Activated T-helper 1 cell treated with anti-CD3 and anti-CD28 coated beads, Interleukin-2, amount 50 U/mL, for 16 hours (primary cell): ENCODE measurements at places on chromosomes 12 and 14.

DNA sequence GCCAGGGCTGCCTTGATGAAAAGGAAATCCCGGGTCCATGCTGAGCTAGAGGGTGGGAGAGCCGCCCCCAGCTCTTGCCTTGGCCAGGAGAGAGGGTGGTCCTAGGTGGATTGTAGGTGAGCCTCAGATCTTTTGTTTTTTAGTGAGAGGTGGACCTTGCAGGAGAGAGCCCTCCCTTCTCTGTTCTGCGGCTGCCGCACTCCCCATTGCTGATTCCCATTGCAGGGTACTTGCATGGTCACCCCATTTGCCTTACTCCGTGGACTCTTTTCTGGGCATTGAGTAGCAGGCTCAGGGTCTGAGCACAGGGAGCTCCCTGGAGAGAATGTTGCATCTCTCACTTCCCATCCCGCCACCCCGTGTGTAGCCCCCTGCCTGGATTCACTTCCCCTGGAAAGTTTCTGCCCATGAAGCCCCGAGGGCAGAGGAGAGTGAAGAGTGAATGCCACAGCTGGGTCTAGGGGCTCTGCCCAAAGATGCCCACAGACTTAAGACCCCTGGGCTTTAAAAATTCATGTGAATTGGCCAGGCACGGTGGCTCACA, 10.2 kb downstream of the VASH1 start:
- DNase-seq: no peak

DNA sequence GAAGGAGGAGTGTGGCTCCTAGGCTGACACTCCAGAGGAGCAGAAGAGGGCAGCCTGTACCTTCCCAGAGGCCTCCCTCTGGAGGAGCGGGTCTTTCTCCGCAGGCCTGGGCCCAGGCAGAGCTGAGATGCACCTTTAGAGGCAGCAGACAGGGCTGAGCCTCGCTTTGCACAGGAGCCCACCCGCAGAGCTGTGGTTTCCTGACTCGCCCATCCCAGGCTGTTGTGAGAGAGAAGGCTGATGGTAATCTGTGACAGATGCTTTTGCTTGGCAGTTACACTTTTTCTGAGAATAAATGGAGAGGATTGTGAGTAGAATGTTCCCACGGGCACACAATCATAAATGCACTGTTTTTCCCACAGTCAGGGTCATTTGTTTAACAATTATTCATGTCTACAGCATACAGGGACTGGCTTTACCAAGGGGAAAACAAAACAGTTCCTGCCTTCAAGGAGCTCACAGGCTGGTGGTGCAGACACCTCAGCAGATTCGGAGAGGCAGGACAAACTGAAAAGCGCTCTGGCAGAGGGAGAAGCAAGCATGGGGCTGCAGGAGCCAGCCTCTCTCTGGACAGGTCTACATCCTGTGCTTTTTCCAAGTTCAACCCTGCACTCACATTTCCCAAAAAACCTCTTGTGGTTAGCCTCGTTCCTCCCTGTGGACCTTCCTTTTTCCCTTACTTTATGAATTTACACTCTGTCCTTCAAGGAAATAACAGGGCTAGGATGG, 13.9 kb downstream of the EVL start:
- peak; percentile 67 for DNase-seq

DNA sequence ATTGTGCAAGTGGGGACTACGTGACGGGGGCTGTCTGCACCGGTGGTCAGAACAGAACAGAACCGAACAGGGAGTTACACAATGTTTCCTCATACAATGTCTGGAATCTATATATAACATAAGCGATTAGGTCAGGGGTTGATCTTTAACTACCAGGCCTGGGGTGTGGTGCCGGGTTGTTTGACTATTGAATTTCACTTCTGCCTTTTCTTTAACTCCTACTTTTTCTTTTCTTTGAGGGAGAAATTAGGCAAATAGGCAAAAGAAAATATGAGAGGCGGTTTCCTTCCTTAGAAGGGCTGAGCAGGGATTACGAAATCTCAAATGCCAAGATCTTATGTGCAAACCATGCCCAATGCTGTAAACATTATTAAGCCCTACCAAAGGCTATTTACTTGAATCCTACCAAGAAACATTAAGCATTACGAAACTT, 140.3 kb downstream of the SLC38A6 start:
- DNase-seq: no peak

DNA sequence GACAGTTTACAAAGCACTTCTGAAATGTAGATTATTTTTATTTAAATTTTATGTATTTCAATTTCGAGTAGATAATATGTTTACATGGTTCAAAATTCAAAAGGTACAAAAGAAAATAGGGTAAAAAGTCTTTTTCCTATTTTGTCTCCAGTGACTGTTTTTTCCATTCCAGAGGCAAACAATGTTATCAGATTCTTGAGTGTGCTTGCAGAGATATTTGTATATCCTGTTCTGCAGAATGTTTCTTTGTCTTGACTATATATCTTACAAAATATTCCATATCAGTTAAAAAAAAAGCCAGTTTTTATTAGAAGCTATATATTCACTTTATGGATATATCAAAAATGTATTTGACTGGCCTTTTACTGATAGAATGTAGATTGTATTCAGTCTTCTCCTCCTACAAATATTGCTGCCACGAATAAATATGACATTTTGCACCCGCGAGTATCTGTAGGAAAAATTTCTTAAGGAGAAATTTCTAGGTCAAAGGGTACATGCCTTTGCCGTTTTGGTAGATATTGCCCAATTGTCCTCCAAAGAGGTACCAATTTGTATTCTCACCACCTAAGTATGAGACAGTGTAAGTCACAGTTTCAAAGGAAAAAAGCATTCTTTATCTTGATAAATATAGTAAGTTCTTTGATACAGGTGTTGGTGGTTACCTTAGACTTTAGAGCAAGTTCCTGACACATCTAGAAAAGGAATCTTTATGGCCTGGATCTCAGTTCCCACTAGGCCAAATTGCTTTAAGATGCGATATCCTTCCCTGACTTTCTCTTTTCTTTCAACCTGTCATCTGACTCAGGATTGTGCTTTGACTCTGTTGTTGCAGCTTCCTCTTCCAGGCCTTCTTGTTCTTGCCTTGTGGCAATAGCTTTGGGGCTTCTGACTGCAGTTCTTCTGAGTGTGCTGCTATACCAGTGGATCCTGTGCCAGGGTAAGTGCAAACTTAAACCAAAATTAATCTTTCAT, 2.3 kb downstream of the KLRG1 start:
- no peak for DNase-seq

DNA sequence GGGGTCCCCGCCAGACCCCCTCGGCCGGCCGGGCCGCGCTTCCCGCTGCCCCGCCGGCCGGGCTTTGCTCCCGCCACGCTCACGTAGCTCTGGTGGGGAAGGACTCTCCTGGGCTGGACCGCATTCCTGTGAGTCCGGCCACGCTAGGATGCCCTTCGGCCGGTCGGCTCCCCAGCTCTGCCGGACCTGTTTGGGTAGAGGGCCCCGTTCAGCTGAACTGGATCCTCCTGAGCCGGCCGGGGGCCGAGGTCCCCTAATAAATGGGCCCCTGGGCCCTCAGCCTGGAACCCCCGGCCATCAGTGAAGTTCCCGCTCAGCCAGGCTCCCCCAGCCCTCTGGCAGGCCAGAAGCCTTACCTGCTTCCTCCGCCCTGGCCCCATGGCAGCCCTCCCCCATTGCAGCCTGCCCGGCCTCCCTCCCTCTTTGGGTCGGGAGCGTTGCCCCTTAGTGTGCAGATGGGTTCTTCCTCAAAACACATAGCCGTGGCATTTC, 593 bp downstream of the UNC119B start:
- no peak for DNase-seq

DNA sequence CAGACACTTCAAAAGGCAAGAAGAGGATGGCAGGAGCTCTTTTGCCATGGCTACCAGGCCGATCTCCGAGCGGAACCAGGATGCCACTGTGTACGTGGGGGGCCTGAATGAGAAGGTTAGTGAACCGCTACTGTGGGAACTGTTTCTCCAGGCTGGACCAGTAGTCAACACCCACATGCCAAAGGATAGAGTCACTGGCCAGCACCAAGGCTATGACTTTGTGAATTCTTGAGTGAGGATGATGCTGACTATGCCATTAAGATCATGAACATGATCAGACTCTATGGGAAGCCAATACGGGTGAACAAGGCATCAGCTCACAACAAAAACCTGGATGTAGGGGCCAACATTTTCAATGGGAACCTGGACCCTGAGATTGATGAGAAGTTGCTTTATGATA, 9.8 kb downstream of the GARIN2 start:
- no peak for DNase-seq

DNA sequence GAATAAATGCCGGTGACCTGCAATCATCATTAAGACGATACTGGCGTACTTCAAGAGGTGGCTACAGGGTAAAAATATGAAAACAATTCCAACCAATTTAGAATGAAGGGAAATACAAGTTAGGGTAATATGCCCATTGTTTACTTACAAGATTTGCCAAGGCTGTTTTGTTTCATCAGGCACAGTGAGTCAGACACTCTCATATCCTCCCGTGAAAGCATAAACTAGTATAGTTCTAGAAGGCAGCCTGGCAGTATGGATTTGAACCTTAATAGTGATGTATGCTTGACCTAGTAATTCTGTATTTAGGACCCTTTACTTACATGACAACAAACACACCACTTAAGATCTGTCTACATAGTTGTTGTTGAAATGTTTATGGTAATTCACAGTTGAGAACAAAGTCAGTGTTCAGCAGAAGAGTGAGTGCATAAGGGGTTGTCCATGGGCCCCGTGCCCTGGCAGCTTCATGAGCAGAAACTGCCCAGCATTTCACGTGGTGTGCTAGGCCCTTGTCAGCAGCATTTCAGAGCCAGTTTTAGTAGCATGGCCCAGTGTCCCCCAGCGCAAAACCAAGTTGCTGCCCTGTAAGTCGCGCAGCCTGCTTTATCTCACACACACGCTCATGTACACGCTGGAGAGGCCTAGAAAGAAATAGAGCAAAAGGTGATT, 80.8 kb downstream of the EP400 start:
- no peak for DNase-seq

GRCh38 chr12:91877456-91878235, 268.0 kb downstream of the BTG1 start:
- DNase-seq: no peak

GRCh38 chr14:35073486-35073885, 27.4 kb downstream of the FAM177A1 start:
- no peak for DNase-seq

DNA sequence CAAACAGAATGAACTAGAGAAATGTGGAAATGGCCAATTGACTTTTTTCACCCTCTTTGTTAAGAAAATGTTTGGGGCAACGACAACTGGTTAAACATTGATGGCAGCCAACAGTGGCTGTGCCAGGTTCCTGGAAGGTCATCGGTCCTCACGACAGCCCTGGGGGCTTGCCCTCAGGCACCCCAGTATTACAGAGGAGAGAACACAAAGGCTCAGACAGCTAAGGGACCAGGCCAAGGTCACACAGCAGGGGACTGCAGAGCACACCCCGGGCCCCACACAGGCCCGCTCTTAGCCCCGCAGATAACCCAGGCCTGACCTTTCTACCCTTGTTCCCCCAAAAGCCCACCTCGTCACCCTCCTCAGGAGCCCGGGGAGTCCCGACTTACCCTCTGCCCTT, 1.3 kb downstream of the TRPV4 start:
- DNase-seq: no peak

GRCh38 chr12:50589650-50590435, 85.1 kb downstream of the DIP2B start:
- DNase-seq: no peak

- no peak for DNase-seq
Observed at GRCh38 chr12:121738340-121738858, 25.8 kb downstream of the TMEM120B start.

- no peak for DNase-seq
Observed at GRCh38 chr12:128830505-128830893, 6.7 kb upstream of the SLC15A4 start.
